ENCODE measurements at places on chromosomes 5 and 9. TPM values are rescaled to one million over a fixed set of nuclear protein-coding genes. Genes with fewer than 3 reads are reported as not detected.

Gene SLC25A48
- not detected for total RNA-seq

Gene OR1J2
- not detected for total RNA-seq

- DNase-seq: no peak
Observed at GRCh38 chr5:41908374-41909079, 4.4 kb downstream of the RIMOC1 start.

Gene HTR4
- not detected for total RNA-seq

DNA sequence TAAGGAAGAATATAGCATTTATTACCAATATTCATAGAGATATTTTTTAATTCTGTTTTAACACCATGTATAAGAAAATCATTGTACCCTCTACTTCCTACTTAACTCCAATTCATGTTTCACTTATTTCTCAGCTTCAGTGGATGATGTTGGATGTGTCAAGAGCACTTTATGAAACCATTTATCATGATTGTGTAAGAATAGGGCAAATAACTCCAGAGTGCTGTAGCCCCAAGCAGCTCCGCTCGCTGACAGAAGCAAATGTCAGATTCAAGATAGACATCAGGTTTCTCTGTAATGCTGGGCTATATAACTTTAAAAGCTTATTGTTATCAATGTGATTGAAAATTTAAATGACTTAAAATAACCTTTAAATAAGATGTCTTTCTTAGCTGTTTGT lies 50.4 kb downstream of the MAST4 start:
- no peak for DNase-seq

GRCh38 chr5:179906795-179907555 lies 722 bp downstream of the TBC1D9B start:
- peak; percentile 30 for DNase-seq

DNA sequence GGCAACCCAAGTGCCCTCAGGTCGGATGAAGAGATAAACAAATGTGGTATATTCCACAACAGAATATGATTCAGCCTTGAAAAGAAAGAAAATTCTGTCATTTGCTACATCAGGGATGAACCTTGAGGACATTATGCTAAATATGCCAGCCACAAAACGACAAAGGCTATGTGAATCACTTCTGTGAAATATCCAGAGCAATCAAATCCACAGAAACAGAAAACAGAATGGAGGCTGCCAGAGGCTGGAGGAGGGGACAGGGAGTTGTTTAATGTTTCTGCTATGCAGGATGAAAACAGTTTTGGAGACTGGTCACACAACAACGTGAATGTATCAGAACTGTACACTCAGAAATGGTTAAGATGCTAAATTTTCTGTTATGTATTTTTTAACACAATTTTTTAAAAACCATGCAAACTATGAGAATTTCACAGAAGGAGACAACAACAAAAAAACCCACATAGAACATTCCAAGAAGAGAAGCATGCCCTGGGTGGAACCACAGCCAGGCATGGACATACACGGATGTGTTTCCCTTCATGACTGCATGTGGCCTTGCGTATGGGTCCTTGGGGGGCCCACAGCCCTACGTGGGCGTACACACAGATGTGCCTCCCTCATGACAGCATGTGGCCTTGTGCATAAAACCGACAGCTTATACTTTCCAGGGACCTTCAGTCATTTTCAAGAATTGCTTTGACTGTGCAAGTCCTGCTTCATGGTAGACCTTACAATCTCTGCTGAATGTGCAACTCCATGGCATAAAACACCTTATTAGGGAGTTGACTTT lies 146.7 kb downstream of the ROR2 start:
- DNase-seq: no peak

DNA sequence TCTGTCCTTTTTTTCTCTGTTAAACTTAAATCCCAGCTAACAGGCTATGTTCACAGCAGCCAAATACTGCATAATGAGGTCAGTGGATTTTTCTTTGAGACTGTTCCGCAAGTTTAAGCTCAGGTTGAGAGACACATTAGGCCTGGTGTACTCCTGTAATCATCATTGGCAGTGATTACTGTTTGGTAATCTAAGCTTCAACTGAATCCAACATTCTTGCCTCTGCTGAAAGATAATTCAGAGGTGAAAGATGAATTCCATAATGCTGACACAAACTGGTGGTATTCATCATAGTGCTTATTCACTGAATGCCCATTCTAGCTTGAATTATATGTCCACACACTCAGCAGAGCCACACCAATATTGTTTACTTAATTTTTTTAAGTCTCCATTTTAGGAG lies 108.5 kb downstream of the NFIB start:
- DNase-seq: no peak
